Stimulated activated CD8-positive, alpha-beta memory T cell treated with anti-CD3 and anti-CD28 coated beads, Interleukin-12 subunit alpha, Interleukin-12 subunit beta, amount 100 ng/mL, for 4 hours (primary cell): ENCODE measurements at places on chromosomes 7 and 10.

- no peak for DNase-seq
These were observed 1496.3 kb downstream of the REEP3 start for GRCh38 chr10:65017523-65017922.

GRCh38 chr10:102537367-102537766, 33.6 kb downstream of the SUFU start:
- no peak for DNase-seq

GRCh38 chr10:103481974-103482531, 3.0 kb upstream of the CALHM3 start:
- no peak for DNase-seq

DNA sequence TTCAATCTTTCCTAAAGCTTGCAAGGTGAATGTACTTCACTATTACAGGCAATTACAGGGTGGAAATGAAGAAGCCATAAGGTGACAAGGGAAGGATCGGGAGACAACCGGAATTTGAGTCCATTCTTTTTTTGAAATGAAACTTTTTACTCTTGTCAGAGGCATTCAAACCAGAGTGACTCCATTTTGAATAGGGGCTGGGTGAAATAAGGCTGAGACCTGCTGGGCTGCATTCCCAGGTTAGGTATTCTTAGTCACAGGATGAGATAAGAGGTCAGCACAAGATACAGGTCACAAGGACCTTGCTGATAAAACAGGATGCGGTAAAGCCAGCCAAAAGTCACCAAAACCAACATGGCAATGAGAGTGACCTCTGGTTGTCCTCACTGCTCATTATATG, 363.3 kb downstream of the TYW1 start:
- no peak for DNase-seq

GRCh38 chr10:83252596-83252995, 886.7 kb upstream of the GHITM start:
- DNase-seq, result no peak

- DNase-seq, result peak; percentile 6
These were observed 765 bp downstream of the SLC25A40 start for GRCh38 chr7:87875151-87876039.

DNA sequence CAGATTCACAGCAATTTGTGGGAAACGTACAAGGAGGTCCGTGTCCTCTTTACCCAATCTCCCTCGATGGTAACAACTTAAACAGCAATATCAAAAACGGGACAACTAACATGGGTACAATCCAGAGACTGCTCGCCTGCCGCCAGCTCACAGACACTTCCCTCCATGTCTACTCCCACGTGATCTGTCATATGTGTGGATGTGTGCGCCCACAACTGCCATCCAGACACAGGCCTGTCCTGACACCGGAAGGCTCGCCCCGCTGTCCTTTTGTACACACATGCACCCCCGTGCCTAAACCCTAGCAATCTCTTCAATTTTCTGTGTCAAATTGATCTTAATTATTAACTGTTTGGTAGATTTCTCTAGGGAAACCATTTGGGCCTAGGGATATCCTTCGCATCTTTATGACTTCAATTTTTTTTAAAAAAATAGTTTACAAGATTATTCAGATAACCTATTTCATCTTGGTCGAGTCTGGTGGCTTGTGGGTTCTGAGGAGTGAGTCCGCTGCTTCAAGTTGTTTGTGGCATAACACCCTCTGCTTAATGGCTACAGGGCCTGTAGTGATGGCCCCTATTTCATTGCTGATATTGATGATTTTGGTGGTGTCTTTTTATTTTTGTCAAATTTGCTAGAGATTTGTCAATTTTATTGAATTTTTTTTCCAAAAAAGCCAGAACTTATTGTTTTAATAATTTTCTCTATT, 260.6 kb downstream of the MAD1L1 start:
- DNase-seq, result no peak

GRCh38 chr7:24504040-24504439, 69.2 kb upstream of the PALS2 start:
- DNase-seq, result no peak

GRCh38 chr10:48782386-48782785, 97.7 kb downstream of the WDFY4 start:
- DNase-seq, result no peak

- DNase-seq, result no peak
These were observed 11.6 kb downstream of the FRG2B start for GRCh38 chr10:133614830-133615580.

DNA sequence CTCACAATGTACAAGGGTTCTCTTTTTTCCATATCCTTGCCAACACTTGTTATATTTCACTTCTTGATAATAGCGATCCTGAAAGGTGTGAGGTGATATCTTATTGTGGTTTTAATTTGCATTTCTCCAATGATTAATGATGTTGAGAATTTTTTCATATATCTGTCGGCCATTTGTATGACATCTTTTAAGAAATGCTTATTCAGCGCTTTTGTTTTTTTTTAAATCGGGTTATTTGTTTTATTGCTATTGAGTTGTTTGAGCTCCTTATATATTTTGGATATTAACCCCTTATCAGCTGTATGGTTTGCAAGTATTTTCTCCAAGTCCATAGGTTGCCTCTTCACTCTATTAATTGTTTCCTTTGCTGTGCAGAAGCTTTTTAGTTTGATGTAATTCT, 218.8 kb downstream of the MTERF1 start:
- no peak for DNase-seq

GRCh38 chr7:114823290-114823689, 98.6 kb upstream of the MDFIC start:
- no peak for DNase-seq

DNA sequence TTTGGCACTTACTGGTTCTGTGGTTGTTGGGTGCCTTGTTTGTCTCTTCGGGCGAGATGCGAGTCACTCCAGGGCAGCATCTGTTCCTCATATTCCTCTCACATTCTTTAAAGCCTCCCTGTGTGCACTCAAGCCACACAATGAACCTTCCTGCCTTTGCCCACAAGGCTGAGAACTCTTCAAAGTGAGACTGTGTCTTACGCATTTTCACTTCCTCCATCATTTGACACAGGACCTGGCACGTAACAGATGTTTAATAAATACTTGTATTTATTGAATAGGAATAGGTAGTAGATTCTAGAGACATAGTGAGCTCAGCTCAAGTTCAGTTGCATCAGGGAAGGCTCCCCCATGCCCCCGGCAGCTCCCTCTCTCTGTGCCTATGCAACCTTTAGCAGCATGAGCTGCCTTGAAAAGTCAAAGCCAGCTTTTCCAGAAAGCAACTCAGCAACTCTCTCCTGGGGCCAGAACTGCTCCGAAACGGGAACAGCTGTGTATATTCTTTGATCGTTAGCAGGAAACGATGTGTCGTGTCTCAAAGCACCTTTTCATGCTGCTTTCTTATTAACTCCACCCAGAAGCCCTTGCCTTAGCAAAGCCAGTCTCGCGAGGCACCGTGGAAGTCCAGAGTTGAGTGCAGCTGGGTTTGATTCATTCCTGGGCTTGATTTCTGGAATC, 97.5 kb downstream of the PFKFB3 start:
- DNase-seq, result no peak

- no peak for DNase-seq
These were observed 31.6 kb downstream of the NCAPG2 start for GRCh38 chr7:158672975-158673374.

- no peak for DNase-seq
These were observed 66.7 kb downstream of the HHEX start for GRCh38 chr10:92756201-92757065.
